ENCODE measurements at places on chromosomes 1 and 21.

DNA sequence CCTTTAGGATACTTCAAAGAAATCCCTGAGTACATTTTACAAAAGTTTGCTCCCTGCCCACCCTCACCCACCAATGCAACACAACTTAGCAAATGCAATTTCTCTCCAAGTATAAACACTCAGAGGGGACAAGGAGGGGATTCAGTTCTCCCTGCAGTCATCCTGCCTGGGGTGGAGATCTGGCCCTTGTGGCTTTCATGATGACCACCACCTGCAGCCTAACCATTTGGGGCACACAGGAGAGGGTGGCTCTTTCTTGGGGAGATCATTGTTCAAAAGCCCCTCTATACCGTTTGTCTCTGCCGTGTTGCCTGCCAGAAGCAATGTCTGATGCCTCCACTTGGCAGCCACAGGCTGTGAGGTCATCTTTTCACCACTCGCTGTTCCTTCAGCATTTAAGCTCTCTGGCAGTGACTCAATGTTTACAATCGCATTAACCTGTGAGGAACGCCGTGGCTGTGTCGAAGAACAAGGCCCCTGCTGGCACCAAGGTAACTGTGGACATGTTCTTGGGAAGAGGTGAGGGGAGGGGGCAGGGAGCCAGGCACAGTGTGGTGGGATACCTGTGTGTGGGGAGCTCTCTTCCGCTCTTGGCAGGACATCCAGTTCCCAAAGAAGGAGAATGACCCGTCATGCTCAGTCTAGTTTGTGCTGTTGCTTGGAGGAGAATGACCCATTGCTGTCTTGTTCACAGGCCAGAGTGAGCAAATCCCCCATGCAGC is 103.9 kb upstream of the DUSP10 start:
- no peak for DNase-seq

- no peak for DNase-seq
Measured at GRCh38 chr21:38376693-38377092, 119.9 kb downstream of the KCNJ15 start.

- DNase-seq = no peak
Measured at GRCh38 chr1:47708658-47709018, 270.8 kb downstream of the FOXD2 start.

GRCh38 chr1:227773558-227773957 is 38.3 kb downstream of the SNAP47 start:
- DNase-seq = no peak

DNA sequence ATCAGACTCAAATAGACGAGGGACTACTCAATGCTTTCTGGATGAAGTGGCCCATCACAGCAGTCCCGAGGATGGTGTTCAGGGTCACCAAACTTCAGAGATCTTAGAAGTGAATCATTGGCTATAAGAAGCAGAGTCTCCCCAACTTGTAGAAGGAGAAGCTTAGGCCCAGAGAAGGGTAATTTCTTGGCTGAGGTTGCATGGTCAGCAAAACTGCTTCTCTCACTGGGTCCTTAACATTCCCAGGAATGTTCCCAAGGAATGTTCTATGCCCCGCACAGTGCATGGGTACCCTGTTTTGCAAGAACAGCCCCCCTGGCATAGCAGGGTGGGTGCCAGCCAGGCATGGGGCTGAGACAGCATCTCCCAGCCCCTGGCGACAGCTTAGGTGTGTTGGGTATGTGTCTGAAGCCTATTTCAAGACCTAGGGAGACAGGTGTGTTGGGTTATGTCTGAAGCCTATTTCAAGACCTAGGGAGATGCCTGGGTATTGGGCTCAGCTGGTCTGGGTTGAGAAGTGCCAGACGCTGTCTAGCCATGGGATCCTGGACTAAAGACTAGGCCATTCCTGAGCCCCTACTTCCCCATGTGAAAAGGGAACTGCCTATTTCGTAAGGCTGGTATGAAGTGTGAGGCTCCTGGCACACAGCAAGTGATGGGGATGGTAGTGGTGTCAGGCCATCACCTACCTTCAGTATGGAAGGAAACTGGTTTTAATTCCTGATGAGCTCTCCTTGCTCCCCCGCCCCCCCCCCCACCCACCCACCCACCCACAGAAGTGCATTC is 26.1 kb downstream of the PADI6 start:
- DNase-seq = no peak

GRCh38 chr1:94832446-94832845 is 12.3 kb downstream of the SLC44A3 start:
- no peak for DNase-seq

DNA sequence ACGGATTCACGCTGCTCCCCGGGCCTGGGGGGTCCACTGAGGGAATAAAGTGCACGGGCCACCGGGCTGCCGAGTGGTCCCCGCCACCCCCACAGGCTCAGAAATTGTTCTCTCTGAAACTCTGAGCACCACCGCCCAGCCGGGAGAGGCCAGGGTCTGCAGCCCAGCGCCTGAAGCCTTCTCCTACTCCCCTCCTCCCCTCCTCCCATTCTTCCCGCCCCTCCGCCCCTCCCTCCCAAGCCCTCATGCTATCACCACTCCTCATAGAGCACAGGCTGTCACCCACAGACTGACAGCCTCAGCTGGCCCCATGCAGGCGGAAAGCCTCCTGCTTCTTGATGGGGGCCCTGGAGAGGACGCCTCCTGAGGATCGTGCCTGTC is 707 bp upstream of the GPR153 start:
- no peak for DNase-seq

- DNase-seq = no peak
Measured at GRCh38 chr1:41919764-41920397, 1.2 kb upstream of the HIVEP3 start.

DNA sequence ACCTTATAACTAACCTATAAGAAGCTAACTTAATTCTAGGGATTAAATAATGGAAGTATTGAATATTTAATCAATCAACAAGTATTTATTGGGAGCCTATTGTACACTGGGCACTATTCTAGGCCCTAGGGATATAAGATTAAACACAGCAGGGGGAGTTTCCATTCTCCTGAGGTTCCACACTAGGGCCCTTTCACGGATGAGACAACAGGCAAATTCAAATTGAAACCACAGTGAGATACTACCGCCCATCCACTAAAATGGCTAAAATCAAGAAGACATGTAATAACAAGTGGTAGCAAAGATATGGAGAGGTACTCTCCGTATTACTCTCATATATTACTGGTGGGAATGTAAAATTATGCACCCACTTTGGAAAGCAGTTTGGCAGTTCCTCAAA is 674.4 kb downstream of the KIF26B start:
- no peak for DNase-seq

Measured in endothelial cell (in vitro differentiated cells).